ENCODE measurements at places on chromosomes 6 and 20.
A peak's percentile ranks its signal among the peaks of the same experiment; 100 is the strongest.

- peaks cover 13% of the 10 kb centered on the region for H3K4me1 ChIP-seq
- peak overlapping the region; percentile 69 for H3K4me3 ChIP-seq
Observed at GRCh38 chr6:27138406-27138805, 109.1 kb upstream of the PRSS16 start.

DNA sequence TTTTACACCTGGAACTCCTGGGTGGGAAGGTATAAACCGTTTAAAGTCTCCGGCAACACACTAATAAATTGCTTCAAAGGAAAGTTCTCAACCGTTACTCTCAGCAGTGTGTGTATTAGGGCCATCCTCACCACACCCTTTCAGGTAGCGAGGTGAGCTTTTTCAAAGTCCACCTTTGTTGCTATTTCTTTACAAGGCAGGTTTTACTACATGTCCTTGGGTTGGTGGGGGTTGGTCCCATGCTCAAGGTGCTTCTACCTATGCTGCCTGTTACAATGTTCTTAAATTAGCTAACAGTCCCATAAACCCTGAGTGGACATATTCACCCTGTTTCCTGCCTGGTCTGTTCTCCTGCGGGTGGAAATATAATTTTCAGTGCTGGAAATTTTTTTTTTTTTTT, 13.2 kb upstream of the OSER1 start:
- H3K4me3 ChIP-seq: no peak overlapping the region
- no peaks in the 10 kb centered on the region for H3K36me3 ChIP-seq
- H3K27me3 ChIP-seq: no peaks in the 10 kb centered on the region
- no peak for DNase-seq

- H3K4me1 ChIP-seq: no peaks in the 10 kb centered on the region
- DNase-seq: no peak
- H3K36me3 ChIP-seq: no peaks in the 10 kb centered on the region
- H3K4me3 ChIP-seq: no peak overlapping the region
- peaks cover 92% of the 10 kb centered on the region for H3K27me3 ChIP-seq
Observed at GRCh38 chr20:57988828-57989227, 239.6 kb downstream of the ANKRD60 start.

DNA sequence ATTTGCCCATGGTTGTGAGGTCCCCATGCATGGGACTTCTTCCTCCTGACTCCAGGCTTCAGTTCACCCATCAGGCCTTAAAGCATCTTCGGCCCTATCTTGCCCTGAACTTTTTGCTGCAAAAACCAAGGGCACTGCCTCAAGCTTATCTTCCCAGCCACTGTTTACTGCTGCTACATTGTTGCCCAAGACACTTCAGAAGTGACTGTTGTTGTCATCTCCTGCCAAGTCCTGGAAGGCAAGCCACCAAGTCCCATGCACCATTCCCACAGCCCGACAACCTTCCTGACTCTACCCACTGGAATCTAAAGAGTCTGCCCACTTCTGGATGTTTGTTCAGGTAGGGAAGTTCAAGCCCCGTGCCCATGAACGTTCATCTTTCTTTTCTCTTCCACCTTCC, 12.4 kb downstream of the BANF2 start:
- no peak overlapping the region for H3K4me3 ChIP-seq
- no peak overlapping the region for H3K27ac ChIP-seq
- DNase-seq: no peak
- H3K36me3 ChIP-seq: no peaks in the 10 kb centered on the region
- peaks cover 29% of the 10 kb centered on the region for H3K4me1 ChIP-seq

- no peak overlapping the region for H3K4me3 ChIP-seq
- no peaks in the 10 kb centered on the region for H3K36me3 ChIP-seq
- no peak overlapping the region for H3K27ac ChIP-seq
- H3K4me1 ChIP-seq: no peaks in the 10 kb centered on the region
Observed at GRCh38 chr6:24500683-24501082, 5.9 kb downstream of the ALDH5A1 start.

- peaks cover 29% of the 10 kb centered on the region for H3K4me1 ChIP-seq
- DNase-seq: no peak
- no peak overlapping the region for H3K27ac ChIP-seq
Observed at GRCh38 chr6:159988983-159989454, 20.1 kb downstream of the IGF2R start.

GRCh38 chr20:35120012-35120701, 27.0 kb downstream of the EDEM2 start:
- no peaks in the 10 kb centered on the region for H3K36me3 ChIP-seq
- H3K4me3 ChIP-seq: no peak overlapping the region
- H3K27me3 ChIP-seq: no peaks in the 10 kb centered on the region
- no peaks in the 10 kb centered on the region for H3K4me1 ChIP-seq
- DNase-seq: no peak
- H3K27ac ChIP-seq: no peak overlapping the region

DNA sequence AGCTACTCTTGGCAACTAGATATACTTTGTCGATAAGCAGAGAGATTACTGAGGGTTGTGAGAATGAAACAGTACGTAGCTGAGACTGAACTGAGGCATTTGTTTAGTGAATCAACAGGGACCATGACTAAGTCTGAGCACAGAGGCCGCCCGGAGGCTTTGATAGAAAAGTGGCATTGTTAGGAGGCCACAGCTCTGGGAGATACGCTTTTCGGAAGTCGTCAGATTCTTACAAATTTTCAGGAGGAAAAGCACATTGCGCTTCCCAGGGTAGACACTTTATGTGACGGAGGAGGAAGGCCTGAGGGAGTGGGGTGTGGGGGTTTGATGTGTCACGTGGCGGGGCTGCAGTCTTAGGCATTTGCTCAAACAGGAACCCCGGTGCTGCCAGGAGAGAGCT, 69.4 kb downstream of the PSMG4 start:
- no peaks in the 10 kb centered on the region for H3K4me1 ChIP-seq
- H3K36me3 ChIP-seq: no peaks in the 10 kb centered on the region
- DNase-seq: no peak
- H3K27ac ChIP-seq: no peak overlapping the region
- H3K4me3 ChIP-seq: no peak overlapping the region

- no peak for DNase-seq
- 0 out of 2 replicates have a peak, but pooled peaks cover 3% of the 10 kb centered on the region for H3K4me1 ChIP-seq
- no peak overlapping the region for H3K4me3 ChIP-seq
- H3K27me3 ChIP-seq: no peaks in the 10 kb centered on the region
- no peak overlapping the region for H3K27ac ChIP-seq
Observed at GRCh38 chr6:13438126-13438525, 49.3 kb downstream of the GFOD1 start.

DNA sequence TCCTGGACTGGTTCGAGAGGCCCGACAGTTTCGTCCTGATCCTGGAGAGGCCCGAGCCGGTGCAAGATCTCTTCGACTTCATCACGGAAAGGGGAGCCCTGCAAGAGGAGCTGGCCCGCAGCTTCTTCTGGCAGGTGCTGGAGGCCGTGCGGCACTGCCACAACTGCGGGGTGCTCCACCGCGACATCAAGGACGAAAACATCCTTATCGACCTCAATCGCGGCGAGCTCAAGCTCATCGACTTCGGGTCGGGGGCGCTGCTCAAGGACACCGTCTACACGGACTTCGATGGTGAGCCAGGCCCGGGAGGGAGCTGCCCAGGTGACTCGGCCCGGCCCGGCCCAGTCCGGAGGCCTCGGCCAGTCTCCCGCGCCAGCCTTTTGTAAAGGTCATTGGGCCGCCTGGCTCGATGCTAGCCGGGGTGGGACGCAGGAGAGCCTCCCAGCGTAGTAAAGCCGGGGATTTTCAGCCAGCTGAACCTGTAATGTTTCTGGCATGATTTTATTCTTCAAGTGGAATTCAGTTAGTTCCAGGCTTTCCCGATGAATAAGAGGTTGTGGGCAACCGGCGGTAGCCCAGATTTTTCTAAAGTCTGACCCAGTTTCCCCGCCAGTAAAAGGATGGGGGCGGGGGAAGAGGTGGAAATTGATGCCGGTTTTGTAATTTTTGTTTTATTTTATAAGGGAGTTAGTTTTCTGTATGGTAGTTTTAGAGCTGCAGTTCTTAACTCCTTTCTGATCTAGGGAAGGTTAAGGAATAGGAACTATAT, 1.4 kb downstream of the PIM1 start:
- H3K4me1 ChIP-seq: peaks cover 43% of the 10 kb centered on the region
- no peaks in the 10 kb centered on the region for H3K27me3 ChIP-seq
- peak overlapping the region; percentile 91 for H3K27ac ChIP-seq
- DNase-seq: peak; percentile 26

DNA sequence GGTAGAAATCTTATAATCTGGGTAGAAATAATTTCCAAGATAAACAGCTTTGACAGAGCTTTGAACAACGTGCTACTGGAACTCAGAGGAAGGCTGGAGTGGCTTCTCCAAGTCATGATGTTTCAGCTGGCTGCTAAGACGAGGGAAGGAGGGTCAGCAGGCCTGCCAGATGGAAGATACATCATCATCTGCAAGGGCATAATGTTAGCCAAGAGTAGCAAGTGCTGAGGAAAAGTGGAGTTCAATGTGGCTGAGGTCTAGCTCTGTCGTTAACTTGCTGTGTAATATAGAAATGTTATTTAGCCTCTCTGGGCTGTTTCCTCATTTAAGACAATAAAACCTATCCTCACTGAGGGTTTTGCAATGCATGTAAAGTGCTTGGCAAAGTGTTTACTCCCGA, 35.1 kb downstream of the RGS17 start:
- H3K36me3 ChIP-seq: no peaks in the 10 kb centered on the region
- H3K4me3 ChIP-seq: no peak overlapping the region
- H3K27me3 ChIP-seq: no peaks in the 10 kb centered on the region
- H3K4me1 ChIP-seq: 0 out of 2 replicates have a peak, but pooled peaks cover 3% of the 10 kb centered on the region
- no peak for DNase-seq

DNA sequence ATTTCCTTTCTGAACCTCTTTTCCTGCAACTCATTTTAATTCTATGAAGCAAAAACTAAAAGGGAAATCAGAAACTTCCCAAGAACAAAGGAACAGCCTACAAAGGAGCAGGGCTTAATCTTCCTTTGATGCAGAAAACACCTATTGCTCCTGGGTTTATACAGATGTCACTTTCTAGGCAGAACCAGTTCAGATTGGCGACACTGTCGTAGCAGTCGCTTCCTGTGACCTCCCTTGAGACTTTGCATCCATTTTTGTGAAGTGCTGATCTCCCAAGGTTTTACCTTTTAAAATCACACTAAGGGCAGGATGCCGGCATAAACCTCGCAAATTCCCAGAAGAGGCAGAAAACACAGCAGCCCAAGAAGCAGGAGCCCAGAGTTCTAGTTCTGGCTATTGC, 40.1 kb downstream of the JAG1 start:
- no peak overlapping the region for H3K27ac ChIP-seq
- no peaks in the 10 kb centered on the region for H3K4me1 ChIP-seq
- H3K4me3 ChIP-seq: no peak overlapping the region
- H3K36me3 ChIP-seq: no peaks in the 10 kb centered on the region
- no peaks in the 10 kb centered on the region for H3K27me3 ChIP-seq
- DNase-seq: no peak

GRCh38 chr20:15561707-15562404, 1011.4 kb downstream of the KIF16B start:
- no peaks in the 10 kb centered on the region for H3K36me3 ChIP-seq
- DNase-seq: no peak
- H3K4me1 ChIP-seq: no peaks in the 10 kb centered on the region

DNA sequence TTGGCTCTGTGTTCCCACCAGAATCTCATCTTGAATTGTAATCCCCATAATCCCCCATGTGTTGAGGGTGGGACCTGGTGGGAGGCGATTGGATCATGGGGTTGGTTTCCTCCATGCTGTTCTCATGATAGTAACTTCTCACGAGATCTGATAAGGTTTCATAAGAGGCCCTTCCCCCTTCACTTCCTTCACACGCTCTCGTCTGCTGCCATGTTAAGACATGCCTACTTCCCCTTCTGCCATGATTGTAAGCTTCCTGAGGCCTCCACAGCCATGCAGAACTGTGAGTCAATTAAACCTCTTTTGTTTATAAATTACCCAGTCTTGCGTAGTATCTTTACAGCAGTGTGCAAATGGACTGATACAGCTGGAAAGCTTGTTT, 90.0 kb downstream of the ELOVL5 start:
- H3K27me3 ChIP-seq: no peaks in the 10 kb centered on the region
- peaks cover 3% of the 10 kb centered on the region for H3K4me1 ChIP-seq
- H3K4me3 ChIP-seq: no peak overlapping the region
- H3K27ac ChIP-seq: no peak overlapping the region
- DNase-seq: no peak

DNA sequence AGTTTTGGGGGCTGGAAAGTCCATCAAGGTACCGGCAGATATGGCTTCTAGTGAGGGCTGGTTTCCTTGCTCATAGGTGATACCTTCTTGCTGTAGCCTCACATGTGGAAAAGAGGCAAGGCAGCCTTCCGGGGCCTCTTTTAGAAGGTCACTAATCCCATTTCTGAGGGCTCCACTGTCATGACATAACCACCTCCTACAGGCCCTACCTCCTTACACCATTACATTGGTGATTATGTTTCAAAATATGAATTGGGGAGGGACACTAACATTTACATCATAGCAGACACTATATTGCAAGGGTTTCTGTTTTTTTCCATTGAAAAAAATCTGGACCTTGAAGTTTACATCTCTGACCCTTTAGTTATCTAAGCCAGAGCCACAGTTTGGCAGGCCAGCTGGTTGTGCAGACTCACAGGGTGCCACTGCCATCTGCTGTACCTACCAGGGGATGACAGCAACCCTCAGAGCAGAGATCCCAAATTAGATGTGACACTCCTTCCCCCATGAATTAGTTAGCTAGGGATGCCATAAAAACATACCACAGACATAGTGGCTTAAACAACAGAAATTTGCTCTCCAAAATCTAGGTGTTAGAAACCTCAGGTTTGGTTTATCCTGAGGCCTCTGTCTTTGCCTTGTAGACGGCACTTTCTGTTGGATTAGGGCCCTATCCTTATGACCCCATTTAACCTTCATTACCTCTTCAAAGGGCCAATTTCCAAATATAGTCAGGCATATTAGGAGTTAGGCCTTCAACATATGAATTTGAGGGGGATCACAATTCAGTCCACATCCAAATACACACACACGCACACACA, 166.4 kb upstream of the RNF217 start:
- H3K4me1 ChIP-seq: no peaks in the 10 kb centered on the region
- no peaks in the 10 kb centered on the region for H3K27me3 ChIP-seq
- H3K27ac ChIP-seq: no peak overlapping the region

DNA sequence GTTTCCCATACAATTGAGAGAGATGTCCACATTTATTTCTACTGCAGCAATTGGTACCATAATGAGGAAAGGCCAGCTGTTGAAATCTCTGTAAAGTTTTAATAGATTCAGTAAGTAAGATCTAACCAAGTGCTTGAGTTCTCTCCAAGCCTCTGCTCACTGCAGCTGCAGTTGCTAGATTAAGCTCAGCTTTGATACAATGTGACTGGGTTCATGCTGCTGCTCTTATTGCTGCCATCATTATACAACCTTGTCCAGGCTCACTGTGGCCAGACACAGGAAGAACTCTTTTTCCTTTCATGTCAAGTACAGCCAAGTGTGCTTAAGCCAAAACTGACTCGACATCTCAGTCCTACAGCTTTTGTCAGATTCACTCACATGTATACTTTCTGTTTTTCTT, 423.5 kb downstream of the GJA1 start:
- H3K27me3 ChIP-seq: no peaks in the 10 kb centered on the region
- H3K36me3 ChIP-seq: no peaks in the 10 kb centered on the region
- no peak overlapping the region for H3K27ac ChIP-seq
- no peaks in the 10 kb centered on the region for H3K4me1 ChIP-seq
- no peak for DNase-seq

Measured in MM.1S (cell line).